ENCODE measurements at places on chromosomes 2 and 18. TPM values are rescaled to one million over a fixed set of nuclear protein-coding genes. Genes with fewer than 3 reads are reported as not detected.

Gene IL37
- not detected for total RNA-seq

Gene MTERF4
- total RNA-seq = 40.5 TPM

Gene INO80C
- 41.7 TPM for total RNA-seq

Gene ALPG
- not detected for total RNA-seq

Gene CRYBA2
- not detected for total RNA-seq

DNA sequence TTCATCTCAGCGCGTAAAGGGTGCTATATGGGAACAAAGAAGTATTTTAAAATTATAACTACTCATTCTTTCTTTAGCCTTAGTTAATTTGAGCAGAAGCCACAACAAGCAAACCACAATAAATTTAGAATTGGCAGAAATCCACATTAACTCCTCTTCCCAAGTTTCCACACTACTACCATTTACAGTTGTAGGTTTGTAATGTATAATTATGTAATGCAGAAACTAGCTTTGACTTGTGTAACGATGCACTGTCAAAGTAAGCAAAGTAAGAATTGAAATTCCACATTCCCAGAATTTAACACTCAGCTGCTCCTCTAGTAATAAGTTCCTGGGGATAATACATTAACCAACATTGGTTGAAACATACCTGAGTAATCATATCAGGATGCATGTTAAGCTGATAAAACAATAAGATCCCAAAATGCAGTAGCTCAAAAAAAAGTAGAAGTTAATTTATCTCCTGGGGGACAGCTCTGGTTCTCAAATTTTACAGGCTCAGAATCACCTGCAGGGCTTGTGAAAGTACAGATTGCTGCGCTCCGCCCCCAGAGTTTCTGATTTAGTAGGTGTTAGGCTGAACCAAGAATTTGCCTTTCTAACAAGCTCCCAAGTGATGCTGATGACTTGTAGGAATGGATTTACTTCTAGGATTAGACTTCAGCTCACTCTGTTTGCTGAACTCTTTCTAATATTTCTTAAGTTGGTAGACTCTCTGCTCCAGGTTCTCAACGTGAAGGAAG is 9.9 kb downstream of the GRP start:
- no peak overlapping the region for H3K27ac ChIP-seq
- no peak for DNase-seq
- no peaks in the 10 kb centered on the region for H3K36me3 ChIP-seq

Gene PLGLB2
- 1.9 TPM for total RNA-seq

Gene ABHD1
- total RNA-seq = 0.25 TPM

Gene MAB21L4
- not detected for total RNA-seq

Gene HOXD13
- total RNA-seq = not detected

Gene LHCGR
- total RNA-seq = not detected

- no peaks in the 10 kb centered on the region for H3K27me3 ChIP-seq
- peaks cover 36% of the 10 kb centered on the region for H3K4me1 ChIP-seq
- no peak overlapping the region for H3K4me3 ChIP-seq
- no peaks in the 10 kb centered on the region for H3K36me3 ChIP-seq
- H3K27ac ChIP-seq = no peak overlapping the region
- no peak for DNase-seq
Observed at GRCh38 chr2:237712477-237713377, 85.3 kb downstream of the LRRFIP1 start.

Gene SP9
- not detected for total RNA-seq

Gene CYP27A1
- total RNA-seq = not detected

DNA sequence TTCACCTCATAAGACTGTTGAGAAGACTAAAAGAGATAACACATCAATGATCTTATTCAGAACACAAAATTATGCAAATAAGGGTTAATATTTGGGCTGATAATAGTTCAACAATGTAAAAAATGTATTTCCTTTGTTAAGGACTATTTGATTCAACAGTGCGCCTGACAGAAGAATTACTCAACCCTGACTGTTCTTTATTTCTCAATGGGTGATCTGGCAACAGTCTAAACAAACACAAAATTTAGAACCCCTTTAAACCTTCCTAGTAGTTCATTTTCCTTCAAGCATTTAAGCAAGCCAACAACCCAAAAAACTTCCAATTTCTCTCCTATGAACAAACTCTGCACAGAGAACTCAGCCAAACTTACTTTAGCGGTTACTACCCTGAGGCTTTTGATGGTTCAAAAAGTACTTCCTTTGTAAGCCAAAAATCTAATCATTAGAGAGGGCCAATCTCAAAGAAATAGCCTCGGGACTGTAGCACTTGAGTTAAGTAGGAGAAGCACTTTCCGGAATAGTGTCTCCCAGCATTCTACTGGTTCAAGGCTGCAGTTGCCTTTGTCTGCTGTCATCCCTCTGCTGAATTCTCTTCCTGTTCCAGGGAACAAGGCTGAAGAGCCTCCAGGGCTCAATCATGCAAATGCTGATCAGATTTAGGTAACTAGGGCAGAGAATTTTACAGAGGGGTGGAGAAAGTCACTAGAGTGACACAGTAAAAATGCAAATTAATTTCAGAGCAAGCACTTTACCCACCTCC is 40.9 kb upstream of the MAPK4 start:
- no peak overlapping the region for H3K27ac ChIP-seq
- H3K4me3 ChIP-seq = no peak overlapping the region
- no peak for DNase-seq

GRCh38 chr2:164890544-164890943 is 48.9 kb upstream of the COBLL1 start:
- DNase-seq = no peak
- peaks cover 6% of the 10 kb centered on the region for H3K27me3 ChIP-seq
- H3K4me1 ChIP-seq = no peaks in the 10 kb centered on the region
- H3K27ac ChIP-seq = no peak overlapping the region
- no peaks in the 10 kb centered on the region for H3K36me3 ChIP-seq
- no peak overlapping the region for H3K4me3 ChIP-seq

Gene SERPINB11
- not detected for total RNA-seq

DNA sequence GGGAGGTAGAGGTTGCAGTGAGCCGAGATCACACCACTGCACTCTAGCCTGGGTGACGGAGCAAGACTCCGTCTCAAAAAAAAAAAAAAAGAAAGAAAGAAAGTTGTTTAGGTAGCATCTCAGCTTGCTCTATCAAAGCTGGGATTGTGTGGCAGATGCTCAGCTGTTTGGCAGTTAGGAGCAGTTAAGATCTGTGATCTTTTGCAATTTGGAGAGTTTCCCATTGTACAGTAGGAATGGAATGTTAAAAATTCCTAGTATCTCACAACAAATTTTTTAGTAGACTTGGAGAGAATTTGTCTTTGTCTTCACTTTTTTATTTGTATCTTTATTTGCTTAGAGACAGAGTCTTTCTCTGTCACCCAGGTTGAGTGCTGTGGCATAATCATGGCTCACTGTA is 122.9 kb upstream of the UNC80 start:
- DNase-seq = no peak
- no peaks in the 10 kb centered on the region for H3K27me3 ChIP-seq
- H3K27ac ChIP-seq = no peak overlapping the region

GRCh38 chr2:979069-979928 is 28.6 kb downstream of the SNTG2 start:
- no peak overlapping the region for H3K4me3 ChIP-seq
- peaks cover 23% of the 10 kb centered on the region for H3K27me3 ChIP-seq
- no peak for DNase-seq
- no peak overlapping the region for H3K27ac ChIP-seq
- peaks cover 12% of the 10 kb centered on the region for H3K4me1 ChIP-seq
- H3K36me3 ChIP-seq = peaks cover 4% of the 10 kb centered on the region

DNA sequence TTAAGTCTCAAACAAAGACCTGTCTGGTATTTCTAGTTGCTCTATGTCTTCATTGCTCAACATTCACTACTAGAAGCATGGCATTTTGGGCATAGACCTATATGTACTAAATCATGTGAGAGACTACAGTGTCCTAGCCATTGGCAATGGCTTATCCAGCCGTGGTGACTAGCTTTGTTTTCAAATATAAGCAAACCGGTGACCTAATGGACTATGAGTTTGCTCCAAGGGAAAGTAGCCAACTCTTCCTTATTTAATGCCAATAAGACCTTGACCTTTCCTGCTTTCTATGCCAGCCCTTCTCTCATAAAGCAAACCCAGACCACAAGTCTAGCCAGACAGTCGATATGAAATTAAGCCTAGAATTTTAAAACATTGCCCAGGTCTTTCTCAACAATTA is 113.7 kb upstream of the CREB1 start:
- no peak for DNase-seq
- H3K4me3 ChIP-seq = no peak overlapping the region
- H3K27ac ChIP-seq = no peak overlapping the region

GRCh38 chr2:184859187-184859586 is 260.9 kb downstream of the ZNF804A start:
- no peak overlapping the region for H3K27ac ChIP-seq
- H3K36me3 ChIP-seq = peaks cover 14% of the 10 kb centered on the region
- H3K27me3 ChIP-seq = no peaks in the 10 kb centered on the region
- no peak for DNase-seq
- no peaks in the 10 kb centered on the region for H3K4me1 ChIP-seq
- H3K4me3 ChIP-seq = no peak overlapping the region

Data from natural killer cell treated with Interleukin-12 subunit alpha and Interleukin-12 subunit beta and Interleukin-15 and Interleukin-18, amount 100 ng/mL, for 72 hours (primary cell).